Hepatocyte (in vitro differentiated cells): ENCODE measurements at places on chromosomes 13 and 19. TPM values are rescaled to one million over a fixed set of nuclear protein-coding genes. Genes with fewer than 3 reads are reported as not detected.
A peak's percentile ranks its signal among the peaks of the same experiment; 100 is the strongest.

The CPAMD8 gene
- 9.3 and 17.6 TPM in 2 replicates for total RNA-seq

The GZMM gene
- not detected in 2 replicates for total RNA-seq

GRCh38 chr19:21498651-21499050, 6.8 kb upstream of the ZNF429 start:
- no peaks in the 10 kb centered on the region for H3K36me3 ChIP-seq
- no peak for DNase-seq
- H3K4me1 ChIP-seq: no peaks in the 10 kb centered on the region
- H3K4me3 ChIP-seq: no peak overlapping the region

DNA sequence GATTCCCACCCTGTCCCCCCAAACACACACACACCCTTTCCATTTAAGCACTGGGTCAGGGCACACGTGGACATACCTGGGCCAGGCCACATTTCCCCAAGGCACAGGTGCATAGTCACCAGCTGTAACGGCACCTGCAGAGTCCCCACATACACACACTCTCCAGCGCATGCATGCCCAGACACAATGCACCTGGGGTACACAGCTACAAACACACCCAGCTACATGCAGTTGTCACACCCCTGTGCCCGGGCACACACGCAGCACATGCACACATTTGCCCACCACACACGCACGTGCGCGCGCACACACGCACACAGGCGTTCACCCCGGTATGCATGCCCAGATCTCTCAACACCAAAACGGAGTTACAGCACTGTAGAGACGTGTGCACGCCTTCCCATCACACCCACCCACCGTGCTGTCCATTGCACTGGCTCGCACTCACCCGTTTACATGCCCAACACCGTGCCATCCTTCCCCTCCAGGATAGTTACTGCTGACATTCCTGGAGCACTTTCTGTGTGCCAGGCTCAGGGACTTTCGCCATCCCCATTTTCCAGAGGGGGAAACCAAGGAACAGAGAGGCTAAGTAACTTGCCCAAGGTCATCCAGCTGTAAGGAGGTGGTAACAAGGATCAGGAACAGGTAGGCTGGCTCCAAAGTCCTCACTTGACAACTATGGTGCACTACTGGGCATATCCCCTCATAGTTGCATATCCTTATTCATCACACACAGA, 749 bp upstream of the SHANK1 start:
- no peak for DNase-seq
- no peaks in the 10 kb centered on the region for H3K36me3 ChIP-seq
- peaks cover 3% of the 10 kb centered on the region for H3K4me1 ChIP-seq
- H3K27ac ChIP-seq: no peak overlapping the region
- H3K4me3 ChIP-seq: no peak overlapping the region

- no peak overlapping the region for H3K27ac ChIP-seq
- H3K36me3 ChIP-seq: no peaks in the 10 kb centered on the region
- no peaks in the 10 kb centered on the region for H3K4me1 ChIP-seq
- H3K4me3 ChIP-seq: no peak overlapping the region
Observed at GRCh38 chr19:41695745-41696144, 7.7 kb upstream of the CEACAM7 start.

The MBD3L3 gene
- total RNA-seq: not detected in 2 replicates

- H3K36me3 ChIP-seq: no peaks in the 10 kb centered on the region
- H3K27ac ChIP-seq: no peak overlapping the region
- no peak for DNase-seq
- H3K27me3 ChIP-seq: no peaks in the 10 kb centered on the region
- no peak overlapping the region for H3K4me3 ChIP-seq
Observed at GRCh38 chr13:25796474-25796873, 255.3 kb downstream of the SHISA2 start.

GRCh38 chr19:14786421-14786851, 8.1 kb upstream of the ADGRE2 start:
- H3K27me3 ChIP-seq: no peaks in the 10 kb centered on the region
- H3K27ac ChIP-seq: no peak overlapping the region
- no peaks in the 10 kb centered on the region for H3K4me1 ChIP-seq
- no peak overlapping the region for H3K4me3 ChIP-seq

GRCh38 chr13:51938454-51938853, 72.8 kb downstream of the ATP7B start:
- no peaks in the 10 kb centered on the region for H3K36me3 ChIP-seq
- H3K4me3 ChIP-seq: no peak overlapping the region
- no peaks in the 10 kb centered on the region for H3K27me3 ChIP-seq
- H3K27ac ChIP-seq: no peak overlapping the region
- H3K4me1 ChIP-seq: no peaks in the 10 kb centered on the region

The ZNF723 gene
- total RNA-seq: not detected in 2 replicates

The ZNF784 gene
- total RNA-seq: 6.7 and 7.2 TPM in 2 replicates

The CCL25 gene
- total RNA-seq: 1.2 TPM in 1 of 2 replicates, not detected in the other

DNA sequence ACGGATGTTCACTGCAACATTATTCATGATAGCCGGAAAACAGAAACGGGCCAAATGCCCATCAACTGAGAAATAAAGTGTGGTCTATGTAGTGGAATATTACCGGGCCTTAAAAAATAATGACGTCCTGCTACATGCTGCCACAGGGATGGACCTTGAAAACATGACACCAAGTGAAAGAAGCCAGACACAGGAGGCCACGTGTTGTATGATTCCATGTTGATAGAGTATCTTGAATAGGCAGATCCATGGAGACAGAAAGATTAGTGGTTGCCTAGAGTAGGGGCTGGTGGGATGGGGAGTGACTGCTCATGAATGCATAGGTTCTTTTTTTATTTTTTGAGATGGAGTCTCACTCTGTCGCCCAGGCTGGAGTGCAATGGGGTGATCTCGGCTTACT, 3.7 kb downstream of the AP2A1 start:
- H3K4me1 ChIP-seq: peaks cover 11% of the 10 kb centered on the region
- no peak for DNase-seq
- H3K36me3 ChIP-seq: no peaks in the 10 kb centered on the region

DNA sequence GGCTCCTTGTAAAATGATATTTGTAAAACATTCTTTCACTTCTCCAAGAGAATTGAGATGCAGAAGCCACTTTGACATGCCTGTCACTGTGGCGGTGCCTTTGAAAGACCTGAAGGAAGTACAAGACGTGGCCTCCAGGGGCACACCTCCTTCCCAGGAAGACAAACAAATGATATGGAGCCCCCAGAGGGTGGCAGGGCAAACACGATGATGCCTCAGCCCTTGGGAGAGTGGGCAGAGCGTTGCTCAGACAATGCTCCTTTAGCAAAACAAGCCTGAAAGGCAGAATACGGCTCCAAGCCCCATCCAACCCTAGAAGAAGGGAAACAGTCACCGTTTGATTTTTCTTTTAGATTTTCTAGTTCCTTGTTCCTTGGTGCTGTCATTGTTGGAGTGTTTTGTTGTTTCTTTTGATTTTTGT, 9.2 kb upstream of the ATP12A start:
- peak overlapping the region; percentile 68 for H3K27ac ChIP-seq
- H3K4me3 ChIP-seq: no peak overlapping the region
- DNase-seq: peak; percentile 64

- H3K27me3 ChIP-seq: no peaks in the 10 kb centered on the region
- H3K36me3 ChIP-seq: no peaks in the 10 kb centered on the region
- H3K27ac ChIP-seq: no peak overlapping the region
- DNase-seq: no peak
- no peaks in the 10 kb centered on the region for H3K4me1 ChIP-seq
Observed at GRCh38 chr13:31543190-31543589, 196.1 kb upstream of the RXFP2 start.

DNA sequence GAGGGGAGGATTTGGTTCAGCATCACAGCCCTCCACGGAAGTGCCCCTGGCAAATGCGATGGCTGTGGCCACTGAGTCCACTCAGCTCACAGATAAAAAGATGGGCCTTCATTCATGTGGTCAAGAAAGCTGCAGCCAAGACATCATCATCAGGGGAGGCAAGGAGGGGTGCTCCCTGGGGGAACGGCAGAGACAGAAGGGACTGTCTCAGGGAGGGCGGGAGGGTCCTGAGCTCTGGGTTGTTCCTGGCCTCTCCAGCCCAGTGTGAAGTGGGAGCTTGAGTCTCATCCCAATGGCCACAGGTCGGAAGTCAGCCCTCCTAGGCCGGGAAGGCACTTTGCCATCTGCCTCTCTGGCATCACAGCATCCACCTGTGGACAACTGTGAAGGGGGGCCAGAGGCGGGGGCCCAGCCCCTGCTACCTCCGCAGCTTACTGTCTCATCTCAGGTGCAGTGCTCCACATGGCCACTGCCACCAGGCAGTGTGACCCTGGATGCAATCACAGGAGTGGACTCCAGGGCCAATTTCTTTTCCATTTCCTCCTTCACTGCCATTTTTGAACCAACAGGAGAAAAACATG, 137.8 kb upstream of the SOX1 start:
- H3K27ac ChIP-seq: no peak overlapping the region
- no peaks in the 10 kb centered on the region for H3K4me1 ChIP-seq
- no peaks in the 10 kb centered on the region for H3K27me3 ChIP-seq
- H3K4me3 ChIP-seq: no peak overlapping the region

DNA sequence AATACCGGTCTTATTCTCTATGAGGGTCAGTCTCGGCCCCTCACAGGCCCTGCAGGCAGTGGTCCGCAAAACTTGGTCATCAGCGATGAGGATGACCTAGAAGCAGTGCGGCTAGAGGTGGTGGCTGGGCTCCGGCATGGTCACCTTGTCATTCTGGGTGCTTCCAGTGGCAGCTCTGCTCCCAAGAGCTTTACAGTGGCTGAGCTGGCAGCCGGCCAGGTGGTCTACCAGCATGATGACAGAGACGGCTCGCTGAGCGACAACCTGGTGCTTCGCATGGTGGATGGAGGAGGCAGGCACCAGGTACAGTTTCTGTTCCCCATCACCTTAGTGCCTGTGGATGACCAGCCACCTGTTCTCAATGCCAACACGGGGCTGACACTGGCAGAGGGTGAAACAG, 1.8 kb downstream of the FREM2 start:
- no peak overlapping the region for H3K27ac ChIP-seq
- H3K27me3 ChIP-seq: no peaks in the 10 kb centered on the region
- no peaks in the 10 kb centered on the region for H3K36me3 ChIP-seq
- H3K4me3 ChIP-seq: no peak overlapping the region
- peaks cover 11% of the 10 kb centered on the region for H3K4me1 ChIP-seq
- no peak for DNase-seq

DNA sequence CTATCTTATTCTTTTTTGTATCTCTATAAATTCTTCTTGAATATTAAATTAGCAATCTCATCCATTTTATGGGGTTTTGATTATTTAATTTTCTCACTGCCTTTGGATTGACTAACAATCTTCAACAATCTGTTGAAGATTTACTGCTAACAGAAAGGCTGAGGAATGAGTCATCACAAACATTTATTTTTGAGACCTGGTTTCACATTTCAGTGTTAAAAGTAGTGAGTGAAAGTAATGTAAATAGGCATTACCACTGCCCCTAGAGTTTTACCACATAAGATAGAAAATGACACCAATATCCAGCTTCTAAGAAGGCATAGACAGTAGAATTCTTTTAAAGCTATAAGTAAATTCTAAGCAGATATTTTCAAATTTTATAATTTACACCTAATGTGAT, 472.8 kb downstream of the OLFM4 start:
- no peaks in the 10 kb centered on the region for H3K36me3 ChIP-seq
- H3K4me1 ChIP-seq: no peaks in the 10 kb centered on the region
- no peak for DNase-seq
- no peak overlapping the region for H3K4me3 ChIP-seq
- no peaks in the 10 kb centered on the region for H3K27me3 ChIP-seq
- no peak overlapping the region for H3K27ac ChIP-seq

DNA sequence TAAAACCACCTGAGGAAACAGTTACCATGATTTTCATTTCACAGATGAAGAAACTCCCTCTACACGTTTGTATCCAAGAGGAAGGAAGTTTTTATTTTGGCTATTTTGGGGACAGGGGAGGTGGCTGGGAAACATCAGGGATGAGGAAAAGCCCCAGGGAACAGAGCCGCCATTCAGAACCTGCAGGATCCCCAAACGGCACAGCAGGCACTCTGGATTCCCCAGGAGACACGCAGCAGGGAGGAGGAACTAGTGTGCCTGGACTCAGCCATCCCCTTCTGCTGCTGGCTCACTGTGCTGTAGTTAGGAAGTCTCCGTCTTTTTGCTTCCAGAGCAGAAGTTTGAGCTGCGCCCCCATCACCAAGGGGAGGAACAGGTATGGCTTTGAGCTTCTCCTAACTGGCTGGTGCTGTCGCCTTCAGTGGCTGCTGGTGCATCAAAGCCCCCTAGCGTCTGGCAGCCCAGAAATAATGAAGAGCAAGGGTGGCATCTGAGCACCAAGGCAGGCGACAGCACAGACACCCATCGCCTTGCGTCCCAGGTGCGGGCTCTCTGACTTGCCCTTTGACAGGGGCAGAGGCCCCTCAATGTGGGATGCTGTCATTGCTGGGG, 4.2 kb downstream of the NAPA start:
- no peak overlapping the region for H3K4me3 ChIP-seq
- H3K4me1 ChIP-seq: peaks cover 29% of the 10 kb centered on the region
- H3K36me3 ChIP-seq: no peaks in the 10 kb centered on the region

- H3K4me1 ChIP-seq: no peaks in the 10 kb centered on the region
- H3K36me3 ChIP-seq: no peaks in the 10 kb centered on the region
- no peak overlapping the region for H3K27ac ChIP-seq
- H3K27me3 ChIP-seq: no peaks in the 10 kb centered on the region
- DNase-seq: no peak
- H3K4me3 ChIP-seq: no peak overlapping the region
Observed at GRCh38 chr13:21576426-21576825, 27.5 kb downstream of the MICU2 start.

The F2RL3 gene
- 0.12 and 0.13 TPM in 2 replicates for total RNA-seq

DNA sequence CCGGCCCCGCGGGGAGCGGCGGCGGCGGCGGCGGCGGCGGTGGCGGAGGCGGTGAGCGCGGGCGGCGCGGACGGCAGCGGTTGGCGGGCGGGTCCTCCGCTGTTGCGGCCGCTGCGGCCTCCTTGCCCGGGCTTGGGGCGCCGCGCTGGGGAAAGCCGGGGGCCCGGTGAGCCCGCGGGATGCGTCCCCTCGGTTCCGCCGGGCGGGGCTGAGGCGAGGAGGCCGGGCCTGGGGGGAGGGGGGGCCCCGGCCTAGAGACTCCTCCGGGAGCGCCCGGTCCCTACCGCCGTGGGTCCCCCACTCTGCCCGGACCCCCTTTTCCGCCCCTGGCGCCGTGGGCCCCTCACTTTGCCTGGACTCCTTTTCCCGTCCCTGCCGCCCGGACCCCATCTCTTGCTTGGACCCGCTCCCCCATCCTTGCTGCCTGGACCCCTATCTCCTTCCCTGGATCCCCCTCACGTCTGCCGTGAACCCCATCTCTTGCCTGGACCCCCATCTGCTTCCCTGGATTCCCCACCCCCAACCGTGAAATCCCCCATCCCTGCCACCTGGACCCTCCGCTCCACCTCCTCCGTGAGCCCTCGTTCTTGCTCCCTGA, 28.6 kb upstream of the NDUFS7 start:
- H3K27me3 ChIP-seq: no peaks in the 10 kb centered on the region
- no peak for DNase-seq
- peaks cover 20% of the 10 kb centered on the region for H3K4me1 ChIP-seq
- peak overlapping the region; percentile 24 for H3K27ac ChIP-seq

GRCh38 chr19:8638078-8638619, 7.7 kb downstream of the NFILZ start:
- no peak for DNase-seq
- H3K27ac ChIP-seq: no peak overlapping the region
- no peak overlapping the region for H3K4me3 ChIP-seq
- no peaks in the 10 kb centered on the region for H3K4me1 ChIP-seq

The URI1 gene
- 63.6 and 66.7 TPM in 2 replicates for total RNA-seq

GRCh38 chr13:40409278-40409677, 257.2 kb downstream of the FOXO1 start:
- DNase-seq: no peak
- H3K36me3 ChIP-seq: no peaks in the 10 kb centered on the region
- H3K27ac ChIP-seq: no peak overlapping the region
- H3K4me1 ChIP-seq: no peaks in the 10 kb centered on the region
- H3K27me3 ChIP-seq: no peaks in the 10 kb centered on the region

GRCh38 chr13:86729206-86729605, 930.0 kb upstream of the SLITRK6 start:
- DNase-seq: no peak
- H3K4me3 ChIP-seq: no peak overlapping the region
- H3K4me1 ChIP-seq: no peaks in the 10 kb centered on the region
- H3K36me3 ChIP-seq: no peaks in the 10 kb centered on the region
- no peaks in the 10 kb centered on the region for H3K27me3 ChIP-seq
- H3K27ac ChIP-seq: no peak overlapping the region

The KCNRG gene
- total RNA-seq: 1.3 and 3.1 TPM in 2 replicates
